ENCODE measurements at places on chromosomes 2 and 18. TPM values are rescaled to one million over a fixed set of nuclear protein-coding genes. Genes with fewer than 3 reads are reported as not detected.
A peak's percentile ranks its signal among the peaks of the same experiment; 100 is the strongest.

GRCh38 chr18:13611601-13612195, 114.7 kb downstream of the FAM210A start:
- DNase-seq: peak; percentile 34
- H3K36me3 ChIP-seq: no peaks in the 10 kb centered on the region
- no peaks in the 10 kb centered on the region for H3K27me3 ChIP-seq
- peak overlapping the region; percentile 33 for H3K4me3 ChIP-seq
- H3K27ac ChIP-seq: no peak overlapping the region

Gene MOCOS
- total RNA-seq: 23.9 TPM

Gene XRCC5
- 104 TPM for total RNA-seq

Gene MC5R
- total RNA-seq: not detected
